ENCODE measurements at places on chromosomes 3 and 15.

DNA sequence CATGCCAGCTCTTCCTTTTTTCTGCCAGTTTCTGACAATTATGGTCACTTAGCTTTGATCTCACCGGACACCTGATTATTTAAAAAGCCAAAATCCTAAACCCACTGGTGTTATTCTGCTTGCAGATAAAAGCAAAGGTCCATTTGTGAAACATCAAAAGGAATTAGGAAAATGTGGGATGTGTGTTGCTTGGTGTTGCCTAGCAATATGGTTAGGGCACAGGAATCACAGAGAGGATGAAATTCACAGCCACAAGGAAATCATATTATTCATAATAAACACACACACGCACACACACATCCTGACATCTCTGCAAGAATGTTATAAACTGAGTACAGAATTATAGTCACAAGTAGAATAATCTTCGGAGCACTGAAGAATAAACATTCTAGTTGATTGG is 89.3 kb upstream of the BHLHE40 start:
- H3K27ac ChIP-seq = no peak overlapping the region
- H3K4me1 ChIP-seq = peaks cover 10% of the 10 kb centered on the region
- no peaks in the 10 kb centered on the region for H3K36me3 ChIP-seq
- no peak for DNase-seq
- no peak overlapping the region for H3K4me3 ChIP-seq

DNA sequence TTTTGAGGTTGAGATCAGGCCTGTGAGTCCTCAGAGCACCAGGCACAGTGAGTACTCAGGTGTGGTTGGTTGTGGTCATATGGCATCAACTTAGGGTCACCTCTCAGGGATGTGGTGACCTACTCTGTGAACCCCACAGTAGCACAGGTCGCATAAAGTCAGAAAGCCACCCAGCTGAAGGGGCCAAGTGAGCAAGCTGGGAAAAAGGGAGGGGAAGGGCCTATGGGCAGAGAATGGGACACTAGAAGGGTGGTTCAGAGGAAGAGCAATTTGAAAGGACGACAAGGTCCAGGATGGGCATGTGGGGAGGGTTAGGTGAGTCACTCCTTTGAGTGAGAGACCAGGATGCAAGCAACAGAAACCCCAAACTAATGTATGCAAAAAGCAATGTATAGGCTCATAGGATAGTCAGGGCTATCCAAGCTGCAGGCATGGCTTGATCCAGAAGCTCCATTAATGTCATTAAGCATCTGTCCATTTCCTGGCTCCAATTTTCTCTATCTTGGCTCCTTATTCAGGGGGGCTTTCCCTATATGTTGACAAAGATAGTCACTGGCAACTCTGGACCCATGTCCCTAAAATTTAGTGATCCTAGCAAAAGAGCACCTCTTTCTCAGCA is 33.5 kb downstream of the HMCES start:
- no peak for DNase-seq
- H3K27ac ChIP-seq = no peak overlapping the region
- H3K4me3 ChIP-seq = no peak overlapping the region
- H3K27me3 ChIP-seq = no peaks in the 10 kb centered on the region
- H3K4me1 ChIP-seq = peaks cover 16% of the 10 kb centered on the region

DNA sequence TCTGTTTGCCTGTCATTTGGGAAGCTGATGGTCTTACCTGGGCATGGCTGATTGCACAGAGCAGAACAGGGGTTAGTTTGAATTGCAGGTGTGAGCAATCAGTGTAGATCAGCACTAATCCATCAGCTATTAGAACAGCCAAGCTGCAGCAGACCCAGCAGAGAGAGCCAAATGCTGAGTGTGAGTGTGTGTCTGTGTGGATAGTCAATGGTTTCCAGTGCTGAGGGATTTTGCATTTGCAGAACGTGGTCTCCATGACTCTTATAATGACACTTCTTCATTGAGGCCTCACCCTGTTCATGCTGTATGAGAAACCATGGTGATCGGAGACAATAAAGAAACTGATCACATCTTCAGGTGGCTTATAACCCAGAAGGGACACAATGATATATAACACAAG is 312.1 kb downstream of the SOX2 start:
- H3K36me3 ChIP-seq = no peaks in the 10 kb centered on the region
- no peaks in the 10 kb centered on the region for H3K27me3 ChIP-seq
- DNase-seq = no peak
- no peaks in the 10 kb centered on the region for H3K4me1 ChIP-seq

DNA sequence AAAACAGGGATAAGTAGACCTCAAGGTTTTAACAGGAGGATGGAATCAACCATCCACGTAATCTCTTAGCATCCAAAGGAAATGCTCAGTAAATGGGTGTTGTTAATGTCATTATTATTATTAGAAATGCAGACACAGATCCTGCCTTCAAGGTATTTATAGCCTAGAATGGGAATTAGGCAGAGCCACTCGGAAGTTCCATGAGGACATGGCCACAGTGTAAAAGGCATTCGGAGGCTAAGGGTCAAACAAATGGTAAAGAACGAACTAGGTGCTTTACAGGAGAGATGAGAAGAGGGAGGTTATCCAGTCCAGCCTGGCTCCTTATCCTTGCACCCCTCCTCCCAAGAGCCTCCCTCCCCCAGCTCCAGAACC is 65.0 kb downstream of the SRGAP3 start:
- H3K4me1 ChIP-seq = peaks cover 6% of the 10 kb centered on the region
- H3K27me3 ChIP-seq = no peaks in the 10 kb centered on the region
- no peak overlapping the region for H3K4me3 ChIP-seq
- H3K27ac ChIP-seq = no peak overlapping the region
- no peak for DNase-seq

DNA sequence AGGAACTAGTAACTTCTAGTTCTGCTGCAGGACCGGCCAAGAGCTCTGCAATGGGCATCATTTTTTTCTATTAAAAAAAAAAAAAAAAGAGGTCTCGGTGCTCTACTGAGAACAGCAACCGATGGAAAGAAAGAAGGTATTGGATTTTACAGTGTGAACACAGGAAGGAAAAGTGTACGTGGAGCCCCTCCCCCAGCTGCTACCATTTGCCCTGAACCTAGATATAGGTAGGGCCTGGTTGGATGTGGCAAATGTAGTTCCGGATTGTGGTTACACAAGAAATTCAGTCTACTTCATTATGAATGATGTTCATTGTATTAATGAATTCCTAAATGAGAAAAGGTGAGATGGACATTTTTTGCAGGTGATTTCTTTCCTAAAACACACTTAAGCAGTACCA is 17.9 kb upstream of the PPARG start:
- no peak overlapping the region for H3K4me3 ChIP-seq
- H3K36me3 ChIP-seq = no peaks in the 10 kb centered on the region
- H3K4me1 ChIP-seq = peaks cover 2% of the 10 kb centered on the region
- DNase-seq = no peak

All from upper lobe of right lung (tissue), 1 donor.